Osteoblast (primary cell): ENCODE measurements at places on chromosomes 7 and 10. TPM values are rescaled to one million over a fixed set of nuclear protein-coding genes. Genes with fewer than 3 reads are reported as not detected.
A peak's percentile ranks its signal among the peaks of the same experiment; 100 is the strongest.

DNA sequence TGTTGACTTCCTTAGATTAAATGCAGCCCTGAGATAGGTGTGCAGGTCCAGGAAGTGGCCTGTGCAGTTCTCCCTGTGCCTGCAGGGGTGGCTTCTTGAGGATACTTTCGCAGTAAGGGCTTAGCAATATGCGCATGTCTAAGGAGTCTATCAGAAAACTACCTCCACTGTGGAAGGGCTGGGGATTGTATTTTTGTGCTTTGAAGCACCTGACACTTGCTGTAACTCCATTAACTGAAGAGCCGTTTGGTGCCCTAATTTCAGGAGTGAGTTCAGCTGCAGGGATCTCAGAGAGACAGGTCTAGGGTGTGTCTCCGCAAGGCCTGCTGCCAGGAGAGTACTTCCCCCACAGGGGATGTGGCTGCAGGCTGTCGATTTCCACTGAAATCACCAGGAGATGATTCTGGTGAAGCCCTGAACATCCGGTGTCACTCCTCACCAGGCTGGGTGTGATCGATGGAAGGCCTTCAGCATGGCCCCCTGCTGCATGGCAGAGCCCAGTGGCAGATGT lies 35.5 kb downstream of the IKZF1 start:
- H3K27ac ChIP-seq = no peak overlapping the region
- DNase-seq = no peak
- peaks cover 3% of the 10 kb centered on the region for H3K27me3 ChIP-seq
- H3K36me3 ChIP-seq = no peaks in the 10 kb centered on the region
- no peak overlapping the region for H3K4me3 ChIP-seq

DNA sequence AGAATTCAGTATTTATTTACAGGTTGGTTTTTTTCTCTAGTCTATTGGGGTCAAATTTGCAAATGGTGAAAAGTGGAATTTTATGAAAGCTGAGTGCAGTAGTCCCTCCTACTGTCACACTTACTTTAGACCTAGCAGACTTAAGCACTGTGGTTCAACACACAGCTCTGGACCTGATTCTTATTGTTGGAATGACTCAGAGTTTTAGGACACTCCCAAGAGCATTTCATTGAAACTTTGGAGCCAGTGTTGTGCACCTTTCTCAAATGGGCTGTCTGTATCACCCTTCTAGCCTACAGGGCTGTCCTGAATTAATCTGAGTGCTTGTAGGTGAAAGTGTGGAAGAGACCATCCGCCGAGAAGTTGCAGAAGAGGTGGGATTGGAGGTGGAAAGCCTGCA lies 16.1 kb downstream of the NUDT13 start:
- H3K4me3 ChIP-seq = no peak overlapping the region
- peaks cover 43% of the 10 kb centered on the region for H3K36me3 ChIP-seq
- H3K4me1 ChIP-seq = no peaks in the 10 kb centered on the region
- H3K27ac ChIP-seq = no peak overlapping the region
- H3K27me3 ChIP-seq = no peaks in the 10 kb centered on the region

DNA sequence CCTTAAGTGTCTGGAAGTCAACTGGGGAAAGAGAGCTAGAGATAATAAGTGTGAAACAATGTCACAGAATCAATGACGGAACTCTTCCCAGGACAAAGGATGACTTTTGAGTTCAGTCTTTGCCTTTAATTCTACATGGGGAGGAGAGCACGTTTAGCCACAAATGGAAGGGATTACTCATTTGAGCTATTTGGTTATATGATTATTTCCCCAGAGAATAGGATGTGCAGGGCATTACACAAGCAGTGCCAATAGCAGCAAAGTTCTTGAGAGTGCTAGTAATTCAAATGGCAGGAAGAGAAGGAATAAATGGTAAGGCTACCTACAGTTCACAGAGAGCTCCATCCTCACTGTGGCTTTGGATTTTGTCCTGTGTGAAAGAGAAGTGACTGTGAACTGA lies 6.0 kb downstream of the EGFR start:
- DNase-seq = peak; percentile 92
- H3K27me3 ChIP-seq = no peaks in the 10 kb centered on the region
- H3K4me3 ChIP-seq = no peak overlapping the region
- H3K36me3 ChIP-seq = peaks cover 18% of the 10 kb centered on the region

CD36 gene
- total RNA-seq = 22.8 and 39.8 TPM in 2 replicates

DNA sequence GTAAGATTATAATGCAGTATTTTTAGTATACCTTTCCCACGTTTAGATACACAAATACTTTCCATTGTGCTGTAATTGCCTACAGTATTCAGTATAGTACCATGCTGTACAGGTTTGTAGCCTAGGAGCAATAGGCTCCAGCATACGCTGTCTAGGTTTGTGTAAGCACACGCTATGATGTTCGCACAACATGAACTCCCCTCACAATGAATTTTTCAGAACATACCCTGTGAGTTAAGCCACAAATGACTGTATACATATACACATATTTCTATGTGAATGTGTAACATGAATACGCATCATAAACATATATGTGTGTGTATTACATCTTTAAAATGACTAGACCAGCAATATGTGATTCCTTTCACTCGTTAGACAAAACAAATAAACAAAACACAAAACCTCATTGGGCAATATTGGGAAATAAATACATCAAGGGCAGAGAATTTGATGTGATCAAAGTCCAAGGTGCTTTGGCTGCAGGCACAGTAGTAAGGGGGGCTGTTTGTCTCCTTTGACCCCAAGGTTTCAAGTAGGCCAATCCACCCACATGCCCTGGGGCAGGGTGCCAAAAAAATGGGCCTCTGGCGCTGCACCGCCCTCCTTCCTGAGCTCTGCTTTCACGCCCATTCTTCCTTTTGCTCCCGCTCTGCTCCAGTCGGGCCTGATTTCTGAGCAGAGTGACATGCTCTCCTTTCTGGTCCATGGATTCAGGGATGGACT lies 33.9 kb downstream of the CHN2 start:
- no peaks in the 10 kb centered on the region for H3K4me1 ChIP-seq
- no peak for DNase-seq
- H3K27ac ChIP-seq = no peak overlapping the region
- H3K4me3 ChIP-seq = no peak overlapping the region
- H3K36me3 ChIP-seq = no peaks in the 10 kb centered on the region
- H3K27me3 ChIP-seq = peaks cover 15% of the 10 kb centered on the region

FGL2 gene
- under 0.01 TPM in 2 replicates for total RNA-seq

DNA sequence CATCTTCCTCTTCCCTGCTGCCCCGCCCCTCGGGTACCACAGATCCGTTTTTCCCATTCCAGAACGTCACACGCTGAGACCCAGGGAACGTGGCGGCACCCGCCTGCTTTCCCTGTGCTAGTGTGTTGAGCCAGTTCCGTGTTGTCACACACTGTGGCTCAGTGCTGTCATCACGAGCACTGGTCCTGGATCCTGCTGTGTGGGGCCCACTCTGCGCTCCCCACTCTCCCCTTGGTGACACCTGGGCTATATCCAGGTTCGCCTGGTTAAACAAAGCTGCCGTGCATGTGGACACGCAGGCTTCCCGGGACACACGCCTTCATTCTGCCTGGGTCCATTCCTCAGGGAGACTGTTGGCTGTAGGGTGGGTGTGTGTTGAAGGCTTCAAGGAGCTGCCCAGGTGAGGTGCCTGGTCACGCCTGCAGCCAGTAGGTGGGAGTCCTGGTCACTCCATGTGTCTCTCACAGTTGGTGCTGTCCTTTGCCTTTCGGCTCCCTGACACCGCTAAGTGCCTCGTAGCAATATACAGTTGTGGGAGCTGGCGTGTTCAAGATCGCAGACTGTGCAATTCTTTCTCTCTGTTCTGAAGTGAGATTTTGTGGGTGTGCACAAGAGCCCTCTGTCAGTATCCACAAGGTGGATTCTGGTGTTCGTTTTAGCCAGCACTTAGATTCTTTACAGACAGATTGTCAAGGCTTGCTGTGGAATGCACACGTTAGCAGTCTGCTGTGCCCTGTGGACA lies 88.6 kb downstream of the INPP5A start:
- H3K27ac ChIP-seq = no peak overlapping the region
- no peaks in the 10 kb centered on the region for H3K36me3 ChIP-seq
- no peaks in the 10 kb centered on the region for H3K4me1 ChIP-seq
- no peak overlapping the region for H3K4me3 ChIP-seq
- DNase-seq = peak; percentile 41

DGKB gene
- 0.88 and 1.1 TPM in 2 replicates for total RNA-seq
